ENCODE measurements at places on chromosomes 4 and X.

GRCh38 chrX:139538907-139539790 is 8.6 kb downstream of the F9 start:
- H3K27me3 ChIP-seq = no peaks in the 10 kb centered on the region
- H3K4me1 ChIP-seq = no peaks in the 10 kb centered on the region
- no peak overlapping the region for H3K27ac ChIP-seq
- no peak for DNase-seq
- H3K4me3 ChIP-seq = no peak overlapping the region
- no peaks in the 10 kb centered on the region for H3K36me3 ChIP-seq

GRCh38 chr4:37537484-37537883 is 148.7 kb downstream of the RELL1 start:
- no peaks in the 10 kb centered on the region for H3K36me3 ChIP-seq
- no peak overlapping the region for H3K27ac ChIP-seq
- DNase-seq = no peak
- no peaks in the 10 kb centered on the region for H3K27me3 ChIP-seq

DNA sequence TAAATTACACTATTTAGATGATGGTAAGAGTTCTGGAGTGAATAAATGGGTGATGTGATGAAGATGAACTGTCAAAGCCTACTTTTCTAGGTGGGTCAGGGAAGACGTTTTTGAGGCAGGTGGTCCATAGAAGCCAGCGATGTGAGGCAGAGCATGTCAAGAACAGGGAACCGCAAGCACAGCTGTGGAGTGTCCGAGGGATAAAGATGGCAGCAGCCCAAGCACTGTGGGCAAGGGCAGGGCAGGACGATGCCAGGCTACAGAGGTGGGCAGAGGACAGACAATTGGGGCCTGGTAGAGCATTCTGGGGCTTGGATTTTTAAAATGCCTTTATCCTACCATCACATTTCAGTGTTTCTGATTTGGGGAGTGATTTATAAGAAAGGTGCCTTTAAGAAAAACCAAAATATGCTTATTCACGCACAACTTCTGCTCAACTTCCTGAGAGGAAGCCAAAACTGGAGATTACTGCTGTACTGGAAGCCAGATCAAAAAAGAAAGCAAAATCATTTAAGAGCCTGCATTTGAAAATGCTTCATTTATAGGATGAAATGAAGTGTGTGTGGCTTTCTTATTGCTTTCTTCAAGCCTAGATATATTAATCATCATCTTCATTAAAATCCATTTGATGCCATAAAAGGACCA is 119.0 kb upstream of the WDR17 start:
- DNase-seq = no peak
- no peaks in the 10 kb centered on the region for H3K27me3 ChIP-seq
- H3K27ac ChIP-seq = no peak overlapping the region
- H3K36me3 ChIP-seq = no peaks in the 10 kb centered on the region

DNA sequence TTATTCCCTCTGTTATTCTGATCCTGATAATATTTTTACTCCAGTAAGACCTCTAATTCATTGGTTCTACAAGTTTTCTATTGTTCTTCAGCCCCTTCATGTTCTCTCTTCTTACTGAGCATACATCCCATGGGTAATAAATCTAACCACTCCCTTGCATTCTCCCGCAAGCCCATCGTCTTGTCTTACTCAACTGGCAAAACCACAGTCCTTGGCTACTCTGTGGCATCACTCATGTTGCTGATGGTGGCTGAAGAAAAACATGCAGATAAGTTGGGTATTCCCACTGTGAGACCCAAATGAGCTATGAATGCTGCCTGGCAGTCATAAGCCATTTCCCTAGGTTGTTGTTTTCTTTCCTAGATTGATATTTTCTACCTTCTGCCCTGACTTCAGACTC is 402.2 kb upstream of the AADAT start:
- DNase-seq = no peak
- H3K36me3 ChIP-seq = no peaks in the 10 kb centered on the region
- H3K27ac ChIP-seq = no peak overlapping the region
- H3K4me3 ChIP-seq = no peak overlapping the region
- H3K4me1 ChIP-seq = no peaks in the 10 kb centered on the region
- H3K27me3 ChIP-seq = no peaks in the 10 kb centered on the region

GRCh38 chr4:183256756-183257385 is 63.2 kb downstream of the CLDN22 start:
- H3K4me3 ChIP-seq = no peak overlapping the region
- peaks cover 57% of the 10 kb centered on the region for H3K36me3 ChIP-seq
- DNase-seq = peak; percentile 40
- H3K27me3 ChIP-seq = no peaks in the 10 kb centered on the region
- H3K4me1 ChIP-seq = peaks cover 20% of the 10 kb centered on the region

GRCh38 chr4:181193131-181193930 is 1049.9 kb upstream of the TENM3 start:
- H3K4me3 ChIP-seq = no peak overlapping the region
- no peaks in the 10 kb centered on the region for H3K36me3 ChIP-seq
- H3K27ac ChIP-seq = no peak overlapping the region
- DNase-seq = no peak

DNA sequence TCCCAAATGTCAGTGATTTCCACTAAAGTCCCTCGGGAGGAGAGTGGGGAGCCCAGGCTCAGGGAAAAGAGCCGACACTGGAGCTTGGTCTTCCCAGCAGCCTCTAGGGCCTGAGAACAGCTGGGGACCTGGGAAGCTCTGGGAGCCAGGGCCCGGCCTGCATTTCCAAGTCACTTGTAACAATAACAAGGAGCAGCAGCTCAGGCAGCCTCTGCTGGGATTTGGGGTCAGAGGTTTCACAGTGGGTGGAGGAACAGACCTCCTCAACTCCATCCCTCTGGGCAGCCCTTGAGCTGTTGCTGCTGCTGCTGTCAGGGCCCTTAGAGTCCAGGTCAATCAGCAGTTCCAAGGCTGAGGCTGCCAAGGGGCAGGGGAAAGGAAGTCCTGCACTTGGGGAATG is 11.1 kb downstream of the STARD8 start:
- H3K4me1 ChIP-seq = no peaks in the 10 kb centered on the region
- no peak overlapping the region for H3K4me3 ChIP-seq
- H3K36me3 ChIP-seq = no peaks in the 10 kb centered on the region
- no peak overlapping the region for H3K27ac ChIP-seq
- DNase-seq = no peak
